ENCODE measurements at places on chromosomes 16 and 17. TPM values are rescaled to one million over a fixed set of nuclear protein-coding genes. Genes with fewer than 3 reads are reported as not detected.

MVP gene
- 1.4 TPM for total RNA-seq

RNF213 gene
- total RNA-seq = 34.3 TPM

RHBDL3 gene
- total RNA-seq = 0.31 TPM

PYY gene
- total RNA-seq = not detected

ANKS4B gene
- total RNA-seq = not detected

CTRB2 gene
- 5.1 TPM for total RNA-seq

OR1F1 gene
- not detected for total RNA-seq

CCL16 gene
- not detected for total RNA-seq

SCGB1C2 gene
- total RNA-seq = not detected

TNS4 gene
- total RNA-seq = 0.73 TPM

GABARAP gene
- total RNA-seq = 152 TPM

ZNF750 gene
- not detected for total RNA-seq

- H3K4me1 ChIP-seq = peaks cover 23% of the 10 kb centered on the region
- H3K27ac ChIP-seq = 0 out of 3 replicates have a peak overlapping the region, but pooled peaks have one; percentile 3
- H3K27me3 ChIP-seq = no peaks in the 10 kb centered on the region
- peak; percentile 58 for DNase-seq
- H3K4me3 ChIP-seq = no peak overlapping the region
- peaks cover 36% of the 10 kb centered on the region for H3K36me3 ChIP-seq
Measured at GRCh38 chr16:67966549-67967182, 1.8 kb downstream of the SLC12A4 start.

DNA sequence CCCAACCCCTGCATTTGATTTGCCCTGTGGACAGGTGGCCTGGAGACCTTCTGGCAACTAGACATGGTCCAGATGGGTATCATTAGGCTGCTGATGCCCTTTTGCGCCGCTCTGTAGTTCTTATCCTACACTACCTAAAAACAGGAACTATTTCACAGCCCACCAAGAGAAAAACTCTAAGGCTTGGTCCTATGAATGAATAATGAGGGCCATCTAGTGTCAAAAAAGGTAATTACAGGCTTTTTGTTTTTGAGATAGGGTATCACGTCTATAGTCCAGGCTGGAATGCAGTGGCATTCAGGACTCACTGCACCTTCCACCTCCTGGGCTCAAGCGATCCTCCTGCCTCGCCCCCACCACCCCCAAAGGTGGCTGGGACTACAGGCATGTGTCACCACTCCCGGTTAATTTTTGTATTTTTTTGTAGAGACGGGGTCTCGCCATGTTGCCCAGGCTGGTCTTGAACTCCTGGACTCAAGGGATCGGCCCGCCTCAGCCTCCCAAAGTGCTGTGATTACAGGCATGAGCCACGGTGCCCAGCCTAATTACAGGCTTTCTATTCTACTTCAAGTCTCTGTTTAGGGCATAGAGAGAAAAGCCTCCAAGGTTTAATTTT, 20.9 kb downstream of the COIL start:
- H3K36me3 ChIP-seq = peaks cover 77% of the 10 kb centered on the region
- H3K27ac ChIP-seq = no peak overlapping the region
- DNase-seq = peak; percentile 42
- H3K4me3 ChIP-seq = no peak overlapping the region
- peaks cover 8% of the 10 kb centered on the region for H3K4me1 ChIP-seq

DNA sequence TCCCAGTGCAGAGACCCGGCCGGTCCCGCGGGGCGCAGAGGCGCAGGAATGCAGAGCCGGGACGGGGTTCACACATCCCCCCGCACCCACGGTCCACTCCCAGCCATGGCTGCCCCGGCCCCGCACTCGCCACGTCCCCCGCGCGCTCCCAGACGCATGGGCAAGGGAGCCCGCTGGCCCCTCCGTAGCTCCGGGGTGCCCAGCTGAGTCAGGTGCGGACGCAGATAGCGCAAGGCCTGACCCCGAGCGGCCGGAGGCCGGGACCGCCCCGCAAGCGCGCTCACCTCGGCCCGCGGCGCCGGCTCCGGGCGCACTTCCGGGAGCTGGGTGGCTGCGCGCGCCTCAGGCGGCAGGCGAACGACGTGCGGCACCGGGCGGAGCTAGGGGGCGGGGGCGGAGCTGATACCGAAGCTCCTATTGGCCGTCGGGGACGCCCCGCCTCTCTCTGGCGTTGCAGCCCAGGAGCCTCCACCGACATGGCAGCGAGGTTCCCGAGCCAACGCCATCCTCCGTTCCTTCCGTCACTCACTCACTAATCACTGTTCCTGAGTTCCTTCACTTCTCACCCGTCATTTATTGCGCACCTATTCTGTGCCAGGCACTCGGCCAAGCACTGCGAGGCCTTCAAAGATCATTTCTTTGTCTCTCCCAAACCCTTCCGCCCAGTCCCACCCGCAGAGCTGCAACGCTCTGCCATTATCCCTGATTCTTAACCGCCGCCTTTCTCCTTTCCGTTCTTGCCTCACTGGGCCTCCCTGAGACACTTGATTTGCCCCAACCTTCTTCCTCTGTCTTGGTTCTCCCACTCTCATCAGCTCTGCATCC, at the start of gene ZNF18:
Gene ZNF18 (minus strand): TSS at position 329 of the 825 bp plus-strand sequence. CDS start 4,646 bp downstream, outside the sequence.
- H3K27me3 ChIP-seq = no peaks in the 10 kb centered on the region
- peak within 1 kb of the TSS; percentile 91 for H3K4me3 ChIP-seq
- no peaks in the 10 kb centered on the region for H3K36me3 ChIP-seq
- H3K4me1 ChIP-seq = 0 out of 2 replicates have a peak, but pooled peaks cover 4% of the 10 kb centered on the region
- peak; percentile 95 for DNase-seq

GRCh38 chr17:35094902-35095301, 24.8 kb downstream of the RAD51D start:
- H3K4me3 ChIP-seq = no peak overlapping the region
- DNase-seq = no peak
- peaks cover 18% of the 10 kb centered on the region for H3K36me3 ChIP-seq
- H3K27ac ChIP-seq = no peak overlapping the region
- H3K4me1 ChIP-seq = peaks cover under 1% of the 10 kb centered on the region

- H3K4me3 ChIP-seq = no peak overlapping the region
- DNase-seq = no peak
- no peak overlapping the region for H3K27ac ChIP-seq
- H3K27me3 ChIP-seq = peaks cover 5% of the 10 kb centered on the region
- H3K4me1 ChIP-seq = peaks cover 3% of the 10 kb centered on the region
Measured at GRCh38 chr17:45958994-45959665, 39.9 kb upstream of the STH start.

- no peak overlapping the region for H3K4me3 ChIP-seq
- H3K27ac ChIP-seq = no peak overlapping the region
- peaks cover 16% of the 10 kb centered on the region for H3K36me3 ChIP-seq
- peak; percentile 68 for DNase-seq
Measured at GRCh38 chr17:42027961-42028790, 8.3 kb downstream of the NKIRAS2 start.

DNA sequence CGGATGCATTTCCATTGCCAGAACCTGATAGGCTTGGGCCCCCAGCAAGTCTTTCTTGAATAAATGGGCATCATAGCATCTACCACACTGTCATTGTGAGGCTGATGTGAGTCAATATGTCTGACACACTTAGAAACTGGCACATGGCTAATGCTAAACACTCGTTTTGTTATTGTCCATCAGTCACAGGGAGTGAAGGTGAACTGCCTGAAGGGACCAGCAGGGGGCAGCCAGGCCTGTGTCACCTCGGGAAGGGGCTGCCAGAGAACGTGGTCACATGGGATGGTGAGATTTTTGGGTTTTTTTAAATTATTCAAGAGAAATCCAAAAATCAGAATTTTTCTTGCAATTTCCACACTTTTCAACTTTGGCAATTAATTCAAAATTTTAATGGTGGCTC, 831 bp upstream of the RCVRN start:
- no peak overlapping the region for H3K4me3 ChIP-seq
- peak; percentile 33 for DNase-seq
- H3K27ac ChIP-seq = no peak overlapping the region

DNA sequence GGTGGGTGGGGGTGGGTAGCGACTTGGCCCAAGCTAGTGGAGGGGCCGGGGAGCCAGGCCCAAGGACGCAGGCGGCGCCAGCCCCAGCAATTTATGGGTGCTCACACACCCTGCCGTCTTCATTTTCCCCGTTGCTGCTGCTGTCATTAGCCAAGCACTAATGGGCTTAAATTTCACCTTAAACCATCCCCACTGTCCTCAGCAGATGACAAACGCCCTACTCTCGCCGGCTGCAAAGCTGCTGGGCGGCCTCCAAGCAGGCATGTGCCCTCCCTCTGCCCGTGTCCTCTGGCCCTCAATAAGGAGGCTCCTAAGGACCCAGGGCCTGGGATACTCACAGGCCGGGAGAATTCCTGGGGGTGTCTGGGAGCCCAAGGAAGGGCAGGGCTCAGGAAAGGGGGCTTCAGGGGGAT, 66.1 kb downstream of the SREBF1 start:
- no peak for DNase-seq
- H3K27me3 ChIP-seq = no peaks in the 10 kb centered on the region
- no peaks in the 10 kb centered on the region for H3K36me3 ChIP-seq
- H3K27ac ChIP-seq = no peak overlapping the region
- H3K4me1 ChIP-seq = peaks cover 28% of the 10 kb centered on the region

- H3K36me3 ChIP-seq = peaks cover 59% of the 10 kb centered on the region
- no peak for DNase-seq
- H3K4me1 ChIP-seq = no peaks in the 10 kb centered on the region
- H3K4me3 ChIP-seq = no peak overlapping the region
- H3K27ac ChIP-seq = peak overlapping the region; percentile 66
- no peaks in the 10 kb centered on the region for H3K27me3 ChIP-seq
Measured at GRCh38 chr16:22353191-22353919, 21.1 kb downstream of the CDR2 start.

GRCh38 chr16:70700101-70701020, 14.5 kb upstream of the MTSS2 start:
- no peak for DNase-seq
- H3K27ac ChIP-seq = no peak overlapping the region
- peaks cover 16% of the 10 kb centered on the region for H3K4me1 ChIP-seq

GRCh38 chr17:50892101-50892776, 26.1 kb upstream of the TOB1 start:
- DNase-seq = no peak
- no peak overlapping the region for H3K27ac ChIP-seq
- H3K4me3 ChIP-seq = no peak overlapping the region
- peaks cover 7% of the 10 kb centered on the region for H3K4me1 ChIP-seq
- H3K27me3 ChIP-seq = no peaks in the 10 kb centered on the region
- no peaks in the 10 kb centered on the region for H3K36me3 ChIP-seq

DNA sequence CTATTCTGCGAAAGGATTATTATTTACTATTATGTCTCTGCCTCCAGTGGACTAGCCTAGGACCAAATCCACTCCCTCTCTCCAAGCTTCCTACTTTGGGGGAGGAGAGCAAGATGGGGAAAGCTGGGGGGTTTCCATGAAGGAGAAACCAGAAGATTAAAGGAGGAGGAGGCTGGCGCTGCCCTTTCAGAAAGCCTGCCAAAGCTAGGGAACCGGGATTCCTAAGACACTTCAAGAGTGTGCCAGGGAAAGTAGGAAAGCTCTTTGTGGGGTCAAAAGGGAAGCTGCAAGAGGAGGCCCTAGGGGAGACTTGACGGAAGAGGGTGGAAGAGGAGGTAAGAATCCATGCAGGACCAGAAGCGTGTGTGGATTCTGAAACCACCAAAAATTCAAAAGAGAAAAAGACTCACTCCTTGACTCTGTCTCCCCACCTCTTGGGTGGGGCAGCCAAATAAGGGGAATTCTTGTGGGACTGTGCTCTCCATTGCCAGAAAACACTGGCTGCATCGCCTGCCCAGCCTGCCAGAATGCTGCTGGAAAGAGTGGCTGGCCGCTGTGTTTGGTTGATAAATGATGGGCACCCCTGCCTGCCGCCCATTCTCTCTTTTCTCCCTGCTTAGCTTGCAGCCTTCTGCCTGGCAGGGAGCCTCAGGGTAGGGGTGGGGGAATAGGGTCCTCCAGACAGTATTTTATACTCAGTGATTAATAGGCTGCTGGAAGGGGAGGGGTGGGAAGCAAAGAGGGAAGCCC, 11.8 kb upstream of the KAT7 start:
- H3K27ac ChIP-seq = no peak overlapping the region
- DNase-seq = no peak
- peaks cover 5% of the 10 kb centered on the region for H3K4me1 ChIP-seq
- no peaks in the 10 kb centered on the region for H3K36me3 ChIP-seq

- DNase-seq = no peak
- no peak overlapping the region for H3K4me3 ChIP-seq
- H3K4me1 ChIP-seq = peaks cover 39% of the 10 kb centered on the region
- no peak overlapping the region for H3K27ac ChIP-seq
- no peaks in the 10 kb centered on the region for H3K27me3 ChIP-seq
- H3K36me3 ChIP-seq = no peaks in the 10 kb centered on the region
Measured at GRCh38 chr17:19348806-19349205, 13.7 kb downstream of the B9D1 start.

- no peak overlapping the region for H3K27ac ChIP-seq
- no peaks in the 10 kb centered on the region for H3K36me3 ChIP-seq
- DNase-seq = peak; percentile 52
- peaks cover 16% of the 10 kb centered on the region for H3K4me1 ChIP-seq
Measured at GRCh38 chr16:13961099-13961811, 41.3 kb downstream of the ERCC4 start.

GRCh38 chr17:49035470-49036269, 38.5 kb downstream of the IGF2BP1 start:
- H3K27ac ChIP-seq = no peak overlapping the region
- H3K27me3 ChIP-seq = no peaks in the 10 kb centered on the region
- H3K36me3 ChIP-seq = peaks cover 95% of the 10 kb centered on the region
- DNase-seq = peak; percentile 64
- H3K4me1 ChIP-seq = peaks cover 10% of the 10 kb centered on the region

- DNase-seq = no peak
- no peak overlapping the region for H3K4me3 ChIP-seq
- H3K27ac ChIP-seq = no peak overlapping the region
- H3K27me3 ChIP-seq = no peaks in the 10 kb centered on the region
- peaks cover 31% of the 10 kb centered on the region for H3K36me3 ChIP-seq
- peaks cover 74% of the 10 kb centered on the region for H3K4me1 ChIP-seq
Measured at GRCh38 chr17:40074175-40074512, 11.4 kb downstream of the THRA start.

DNA sequence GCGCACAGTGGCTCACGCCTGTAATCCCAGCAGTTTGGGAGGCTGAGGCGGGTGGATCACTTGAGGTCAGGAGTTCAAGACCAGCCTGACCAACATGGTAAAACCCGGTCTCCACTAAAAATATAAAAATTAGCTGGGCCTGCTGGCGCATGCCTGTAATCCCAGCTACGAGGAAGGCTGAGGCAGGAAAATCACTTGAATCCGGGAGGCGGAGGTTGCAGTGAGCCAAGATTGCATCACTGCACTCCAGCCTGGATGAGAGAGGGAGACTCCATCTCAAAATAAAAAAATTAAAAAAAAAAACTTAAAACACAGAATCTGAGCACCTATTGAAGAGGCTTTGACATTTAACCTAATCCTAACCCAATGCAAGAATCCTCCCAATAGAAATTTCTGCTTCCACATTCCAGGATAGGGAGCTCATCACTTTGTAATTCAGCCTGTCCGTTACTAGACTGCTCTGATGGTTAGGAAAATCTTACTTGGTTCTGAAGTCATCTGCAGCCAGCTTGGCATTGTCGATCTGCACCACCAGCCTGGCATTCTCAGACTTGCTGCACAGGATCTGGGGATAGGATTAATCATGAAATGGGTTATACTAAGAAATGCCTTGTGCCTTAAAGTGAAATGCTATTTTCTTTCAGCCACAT, 2.1 kb downstream of the KRT33B start:
- H3K4me3 ChIP-seq = no peak overlapping the region
- H3K36me3 ChIP-seq = no peaks in the 10 kb centered on the region
- H3K27ac ChIP-seq = no peak overlapping the region
- peaks cover 6% of the 10 kb centered on the region for H3K27me3 ChIP-seq
- DNase-seq = no peak

GRCh38 chr17:74429604-74430384, 2.1 kb upstream of the GPRC5C start:
- H3K36me3 ChIP-seq = no peaks in the 10 kb centered on the region
- H3K4me1 ChIP-seq = peaks cover 23% of the 10 kb centered on the region
- H3K27ac ChIP-seq = peak overlapping the region; percentile 53
- peak overlapping the region; percentile 17 for H3K4me3 ChIP-seq
